NCI-H1694 (cell line): ENCODE measurements at places on chromosomes 12 and 14.

DNA sequence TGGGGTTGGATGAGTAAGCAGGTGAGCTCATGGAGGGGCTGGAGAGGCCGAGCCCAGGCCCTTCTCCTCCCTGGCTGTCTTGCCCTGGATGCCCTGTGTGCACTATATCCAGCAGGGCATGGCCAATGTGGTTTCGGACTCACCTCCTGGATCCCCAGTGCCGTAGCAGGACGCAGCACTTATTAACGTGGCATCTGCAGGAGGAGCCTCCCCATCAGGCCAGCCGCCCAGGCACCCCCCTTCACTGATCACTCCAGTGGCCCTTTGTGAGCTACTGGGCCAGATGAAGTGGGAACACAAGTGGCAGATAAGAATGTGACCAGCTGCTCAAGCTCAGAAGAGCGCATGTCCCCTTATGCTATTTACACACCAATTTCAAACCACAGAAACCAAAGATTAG is 43.1 kb upstream of the DICER1 start:
- no peak for DNase-seq

DNA sequence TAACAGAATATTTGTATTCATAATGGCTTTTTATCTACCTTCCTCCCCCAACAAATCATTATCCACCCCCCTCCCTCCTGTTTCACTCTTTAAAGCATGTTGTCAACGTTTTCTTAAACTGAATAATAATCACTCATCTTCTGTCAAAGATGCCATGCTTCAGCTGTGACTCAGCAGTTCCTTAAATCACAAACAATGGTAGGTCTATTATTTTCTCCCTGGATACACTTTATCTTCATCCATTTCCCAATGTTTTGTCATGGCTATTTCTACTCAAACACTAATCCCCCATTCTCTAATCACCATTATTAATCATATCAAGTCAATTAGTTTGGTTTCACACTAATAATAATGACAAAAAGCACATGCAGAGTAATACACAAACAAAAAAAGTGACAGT is 6.5 kb downstream of the CLEC12B start:
- no peak for DNase-seq

GRCh38 chr12:58728397-58728796 is 191.9 kb downstream of the LRIG3 start:
- DNase-seq, result no peak

GRCh38 chr14:58395812-58396788 is at the start of gene TOMM20L:
Gene TOMM20L (plus strand): TSS chr14:58395930. CDS start chr14:58395958, 28 bp downstream.
- no peak for DNase-seq

- no peak for DNase-seq
Measured at GRCh38 chr12:16553457-16553856, 52.5 kb downstream of the LMO3 start.

DNA sequence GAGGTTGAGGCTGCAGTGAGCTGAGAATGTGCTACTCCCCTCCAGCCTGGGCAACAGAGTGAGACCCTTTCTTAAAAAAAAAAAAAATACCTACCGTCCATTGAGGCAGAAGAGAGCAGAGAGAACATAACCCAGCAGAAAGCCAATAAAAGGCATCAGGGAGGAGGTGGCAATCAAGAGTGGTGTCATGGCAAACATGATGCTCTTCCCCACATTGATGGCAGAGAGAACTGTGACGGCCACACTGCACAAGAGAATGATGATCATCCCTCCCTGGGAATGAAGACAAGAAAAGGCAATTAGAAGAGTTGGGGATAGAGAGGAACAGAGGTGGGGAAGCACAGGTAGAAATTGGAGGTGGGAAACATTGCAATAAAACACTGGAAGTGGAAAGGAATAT is 12.1 kb downstream of the SRSF5 start:
- DNase-seq, result no peak

GRCh38 chr12:49236423-49236822 is 28.5 kb upstream of the TUBA1C start:
- DNase-seq, result no peak

DNA sequence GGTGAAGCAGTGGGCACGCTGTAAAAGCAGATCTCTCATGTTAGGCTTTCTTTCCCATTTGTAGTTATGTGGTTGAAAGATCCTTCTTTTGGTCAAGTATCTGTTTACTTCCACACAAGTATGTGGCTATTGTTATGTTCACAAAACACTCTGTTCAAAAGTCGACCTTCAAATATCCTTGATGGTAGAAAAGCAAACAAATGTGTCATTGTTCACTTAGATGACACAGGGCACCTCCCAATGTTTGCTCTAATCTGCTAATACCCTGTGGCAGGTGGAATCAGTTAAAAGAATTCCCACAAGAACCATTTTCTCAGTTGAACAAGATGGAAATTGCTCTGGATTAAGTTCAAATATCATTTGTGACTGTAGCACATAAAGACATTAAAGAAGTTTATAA is 43.6 kb upstream of the NAA30 start:
- no peak for DNase-seq

DNA sequence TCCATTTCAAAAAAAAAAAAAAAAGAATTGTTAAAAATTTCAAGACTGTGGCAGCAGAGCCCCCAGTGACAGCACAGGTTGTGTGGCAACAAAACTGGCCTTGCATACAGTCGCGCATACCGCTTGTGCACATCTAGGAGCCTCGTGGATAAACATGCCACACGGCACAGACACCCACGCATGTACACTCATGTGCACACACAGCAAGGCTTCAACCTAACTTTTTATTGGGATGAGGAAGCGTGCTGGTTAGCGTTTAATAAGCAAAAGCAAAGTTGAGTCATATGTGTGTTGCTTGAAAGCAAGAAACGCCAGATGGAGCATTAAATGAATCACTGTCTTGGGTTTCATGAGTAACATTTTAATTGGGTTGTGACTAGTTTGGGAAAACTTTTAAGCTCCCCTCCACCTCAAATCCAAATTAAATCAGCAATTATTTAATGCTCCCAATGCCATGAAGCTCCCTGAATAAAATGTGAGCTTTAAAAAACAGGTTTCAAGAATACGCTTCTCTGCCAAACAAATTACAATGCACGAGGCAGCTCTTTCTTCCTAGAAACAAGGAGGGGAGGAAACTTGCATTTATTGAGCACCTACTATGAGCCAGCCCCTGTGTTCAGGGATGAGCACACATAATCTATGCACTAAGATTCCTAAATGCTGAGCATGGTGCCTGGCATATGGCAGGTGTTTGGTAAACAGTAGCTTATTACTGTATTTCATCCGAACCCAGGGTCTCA is 35.7 kb upstream of the EML1 start:
- DNase-seq, result peak; percentile 44

DNA sequence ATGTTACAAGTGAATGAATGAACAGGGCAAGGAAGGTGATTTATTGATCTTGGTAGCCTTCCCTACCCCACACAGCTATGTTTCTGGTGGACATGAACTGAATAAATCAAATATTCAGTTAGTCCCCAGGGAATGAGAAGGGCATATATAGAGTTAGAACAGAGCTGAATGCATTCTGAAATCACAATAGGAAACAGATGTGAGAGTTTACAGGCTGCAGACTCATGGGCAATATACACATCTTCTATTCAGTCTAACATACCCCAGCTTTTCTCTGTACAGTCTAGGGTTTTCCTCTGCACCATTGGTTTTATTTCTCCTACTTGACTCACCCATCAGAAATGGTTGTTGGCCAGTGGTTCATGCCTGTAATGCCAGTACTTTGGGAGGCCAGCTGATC is 7.3 kb upstream of the STX2 start:
- no peak for DNase-seq

- no peak for DNase-seq
Measured at GRCh38 chr12:109947521-109947920, 47.4 kb downstream of the TCHP start.

DNA sequence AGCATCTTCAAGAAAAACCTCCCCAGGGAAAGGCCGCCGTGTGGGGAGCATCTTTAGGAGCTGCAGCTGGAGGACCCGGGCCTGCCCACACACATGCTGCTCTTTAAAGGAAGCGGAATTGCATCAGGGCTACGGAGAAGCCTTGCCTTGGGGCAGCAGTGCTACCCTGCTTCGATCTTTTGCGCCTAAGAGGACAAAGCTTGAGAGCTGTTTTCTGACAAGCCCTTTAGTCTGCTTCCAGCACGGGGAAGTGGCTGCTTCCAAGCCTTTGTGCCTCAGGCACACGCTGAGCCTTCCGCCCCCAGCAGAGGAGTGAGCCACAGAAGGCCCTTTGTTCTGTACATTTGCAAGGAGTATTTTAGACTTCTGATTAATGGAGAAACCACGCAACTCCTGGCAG is 31.5 kb downstream of the COA8 start:
- DNase-seq, result peak; percentile 72

- DNase-seq, result peak; percentile 36
Measured at GRCh38 chr12:49864798-49865090, 21.8 kb upstream of the BCDIN3D start.

GRCh38 chr14:75496755-75497154 is 25.5 kb upstream of the BATF start:
- no peak for DNase-seq

- no peak for DNase-seq
Measured at GRCh38 chr12:337039-337438, 52.1 kb downstream of the KDM5A start.

DNA sequence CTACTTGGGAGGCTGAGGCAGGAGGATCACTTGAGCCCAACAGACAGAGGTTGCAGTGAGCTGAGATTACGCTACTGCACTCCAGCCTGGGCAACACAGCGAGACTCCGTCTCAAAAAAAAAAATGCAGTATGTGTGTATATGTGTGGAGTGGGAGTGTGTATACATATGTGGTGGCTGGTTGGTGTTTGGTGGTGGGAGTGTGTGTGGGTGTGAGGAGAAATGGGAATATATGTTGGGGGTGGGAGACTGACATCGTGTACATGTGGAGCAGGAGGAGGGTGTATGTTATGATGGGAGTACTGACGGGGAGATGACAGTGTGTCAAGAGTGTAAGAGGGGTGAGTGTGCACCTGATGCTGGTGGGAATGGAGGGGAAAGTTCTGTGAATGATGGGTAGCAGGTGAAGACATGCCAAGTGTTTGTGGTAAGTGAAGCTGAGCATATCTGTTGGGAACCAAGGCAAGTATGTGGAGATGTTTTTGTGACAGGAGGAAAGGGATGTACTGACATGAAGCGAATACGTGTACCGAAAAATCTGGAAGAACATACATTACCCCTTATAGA is 4.2 kb downstream of the PNMA1 start:
- DNase-seq, result no peak

- peak; percentile 93 for DNase-seq
Measured at GRCh38 chr14:28772613-28773012, 6.0 kb downstream of the FOXG1 start.

- DNase-seq, result no peak
Measured at GRCh38 chr14:65906344-65906743, 493.8 kb downstream of the FUT8 start.

DNA sequence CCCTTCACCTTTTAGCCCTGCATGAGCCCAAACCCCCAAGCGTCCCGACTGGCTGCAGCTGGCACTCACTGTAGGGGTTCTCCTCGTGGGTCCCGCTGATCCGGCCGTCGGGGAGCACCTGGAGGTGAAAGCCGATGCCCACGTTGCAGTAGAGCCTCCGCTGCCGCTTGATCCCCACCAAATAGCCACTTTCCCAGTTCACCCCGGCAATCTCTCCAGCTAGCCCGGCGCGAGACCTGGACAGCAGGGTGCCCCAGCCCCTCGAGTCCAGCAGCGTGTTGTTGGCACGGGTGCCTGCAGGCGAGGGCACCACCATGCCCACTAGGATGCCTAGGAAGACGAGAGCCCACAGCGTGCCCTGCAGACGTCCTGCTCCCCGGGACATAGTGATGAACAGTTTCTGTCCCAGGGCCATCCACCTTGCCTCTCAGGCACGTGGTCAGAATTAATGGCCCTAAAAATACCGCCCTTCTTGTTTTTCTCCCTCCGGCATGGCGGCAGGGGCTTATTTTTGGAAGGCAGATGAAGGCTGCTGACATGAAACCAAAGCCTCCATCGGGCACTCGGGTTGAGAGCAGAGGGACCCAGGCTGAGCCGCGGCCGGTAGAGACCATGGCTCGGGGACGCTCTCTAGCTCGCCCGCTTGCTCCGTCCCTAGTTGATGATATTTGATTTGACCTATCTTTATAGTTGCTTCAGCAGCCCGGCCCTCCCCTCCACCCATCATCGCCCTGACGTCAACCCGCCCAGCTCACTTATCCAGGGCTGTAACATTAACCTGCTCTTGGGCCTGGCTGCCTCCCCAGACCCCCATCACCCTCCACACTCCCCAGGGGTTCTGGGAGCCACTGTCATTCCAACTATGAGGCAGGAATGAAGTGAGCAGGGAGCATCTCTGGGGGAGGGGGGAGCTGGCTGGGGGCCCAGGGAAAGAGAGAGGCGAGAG is at the start of gene FGF6:
Gene FGF6 (minus strand): TSS at position 660 of the 946 bp plus-strand sequence. CDS start 245 bp downstream, at position 415.
- DNase-seq, result no peak

DNA sequence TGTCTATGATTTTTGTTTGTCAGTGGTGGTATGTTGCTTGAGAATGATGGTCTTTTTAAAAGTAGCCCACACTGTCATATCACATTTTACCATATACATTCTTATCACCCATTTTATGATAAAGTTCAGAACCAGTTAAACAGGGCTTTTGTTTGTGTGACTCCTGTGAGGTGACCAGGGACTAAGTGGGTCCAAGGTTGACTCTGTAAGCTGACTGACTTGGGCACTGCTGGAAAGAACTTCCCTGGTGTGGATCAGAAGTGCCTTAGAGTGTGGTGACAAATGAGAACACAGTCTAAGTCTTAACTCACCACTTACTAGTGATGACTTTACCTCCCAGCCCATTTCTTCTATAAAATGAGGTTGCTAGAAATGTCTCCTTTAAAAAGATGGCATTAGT is 52.6 kb downstream of the VRK1 start:
- DNase-seq, result no peak

DNA sequence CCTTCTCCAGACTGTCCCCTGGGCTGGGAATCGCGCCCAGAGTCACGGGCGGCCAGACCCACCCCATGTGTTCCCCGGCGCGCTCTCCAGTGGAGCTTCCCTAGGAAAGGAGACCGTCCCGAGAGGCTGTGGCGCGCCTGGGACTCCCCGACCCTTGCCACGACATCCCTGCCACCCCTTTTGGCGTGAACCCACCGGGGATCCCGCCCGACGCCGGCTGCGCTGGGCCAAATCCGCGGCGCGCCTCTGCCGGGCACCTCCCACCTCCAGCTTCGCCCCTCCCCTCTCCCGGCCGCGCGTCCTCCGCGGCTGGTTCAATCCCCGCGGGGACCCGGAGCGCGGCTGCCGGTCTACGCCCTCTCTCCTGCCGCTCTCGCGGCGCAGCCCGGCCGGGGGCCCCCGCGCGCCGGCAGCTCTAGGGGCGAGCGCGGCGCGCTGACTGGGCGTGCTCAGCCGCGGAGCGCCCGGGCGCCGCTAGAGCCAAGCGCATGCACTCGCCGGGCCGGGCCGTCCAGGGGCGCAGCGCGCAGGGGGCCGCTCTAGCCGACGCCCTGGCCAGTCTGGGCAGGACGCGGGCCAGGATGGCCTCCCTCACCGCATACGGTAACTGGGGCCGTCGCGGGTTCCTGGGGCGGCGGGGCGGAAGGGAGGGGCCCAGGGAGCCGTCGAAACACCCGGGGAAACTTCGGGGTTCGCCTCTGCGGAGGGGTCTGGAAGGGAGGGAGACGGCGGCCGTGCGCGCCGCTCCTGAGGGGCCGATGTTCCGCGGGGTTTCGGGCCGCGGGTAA is 77.4 kb upstream of the ANO4 start:
- DNase-seq, result no peak

GRCh38 chr12:6391013-6391412 is 7.1 kb downstream of the LTBR start:
- no peak for DNase-seq
